ENCODE measurements at places on chromosomes 1 and 21. TPM values are rescaled to one million over a fixed set of nuclear protein-coding genes. Genes with fewer than 3 reads are reported as not detected.

YTHDF2 gene
- total RNA-seq = 76.0 TPM

LCE1C gene
- total RNA-seq = not detected

FCGR3A gene
- total RNA-seq = not detected

SPATA17 gene
- total RNA-seq = 0.22 TPM

ANGPTL1 gene
- not detected for total RNA-seq

LENEP gene
- not detected for total RNA-seq

C8B gene
- not detected for total RNA-seq

FMN2 gene
- 0.43 TPM for total RNA-seq

HLCS gene
- 21.0 TPM for total RNA-seq

KDM1A gene
- total RNA-seq = 136 TPM

MPL gene
- not detected for total RNA-seq

TIE1 gene
- 1.2 TPM for total RNA-seq

OR6N1 gene
- not detected for total RNA-seq

NIPAL3 gene
- 21.3 TPM for total RNA-seq

NR1I3 gene
- not detected for total RNA-seq

ACTA1 gene
- 0.14 TPM for total RNA-seq
